ENCODE measurements at places on chromosomes 7 and 10. TPM values are rescaled to one million over a fixed set of nuclear protein-coding genes. Genes with fewer than 3 reads are reported as not detected.

The ZNF467 gene
- total RNA-seq, result 4.2 TPM

The LEP gene
- total RNA-seq, result not detected

The CPXM2 gene
- total RNA-seq, result 7.8 TPM

The RRP12 gene
- 18.6 TPM for total RNA-seq

The CCDC136 gene
- 16.4 TPM for total RNA-seq

The GIMAP4 gene
- total RNA-seq, result 42.2 TPM

The EGR2 gene
- total RNA-seq, result 1.6 TPM

The CLRN3 gene
- total RNA-seq, result not detected

The MRLN gene
- total RNA-seq, result 120 TPM

The AMZ1 gene
- 0.31 TPM for total RNA-seq

The VPS37D gene
- total RNA-seq, result 4.2 TPM

The NUTM2B gene
- 0.10 TPM for total RNA-seq

The NKX2-3 gene
- total RNA-seq, result 6.2 TPM

The OGDH gene
- 198 TPM for total RNA-seq

The INPP5A gene
- 115 TPM for total RNA-seq

The VWA2 gene
- total RNA-seq, result 7.3 TPM

Measured in tongue (tissue), 3 donors.